Hair follicular keratinocyte (primary cell): ENCODE measurements at places on chromosomes 13 and 19. TPM values are rescaled to one million over a fixed set of nuclear protein-coding genes. Genes with fewer than 3 reads are reported as not detected.

The VSTM1 gene
- not detected in 2 replicates for total RNA-seq

The SERPINE3 gene
- 0.04 TPM in 1 of 2 replicates, not detected in the other for total RNA-seq

The ZNF132 gene
- 1.6 and 2.2 TPM in 2 replicates for total RNA-seq

The ATXN8OS gene
- total RNA-seq: not detected in 2 replicates

The CLEC17A gene
- total RNA-seq: not detected in 2 replicates
